ENCODE measurements at places on chromosomes 1 and 21. TPM values are rescaled to one million over a fixed set of nuclear protein-coding genes. Genes with fewer than 3 reads are reported as not detected.

Gene TSTD1
- polyA plus RNA-seq: 349 TPM

Gene TGFB2
- 0.59 TPM for polyA plus RNA-seq

Gene OPTC
- polyA plus RNA-seq: not detected

Gene SPRR5
- polyA plus RNA-seq: not detected

Gene CD164L2
- polyA plus RNA-seq: not detected

Gene PLA2G2C
- not detected for polyA plus RNA-seq

Gene GJA4
- not detected for polyA plus RNA-seq

Gene LINGO4
- polyA plus RNA-seq: not detected

Gene FMN2
- polyA plus RNA-seq: not detected

Gene TUT4
- 46.3 TPM for polyA plus RNA-seq

Gene APOBEC4
- not detected for polyA plus RNA-seq

Gene SELENBP1
- polyA plus RNA-seq: not detected

Gene PIK3CD
- polyA plus RNA-seq: 82.6 TPM

Gene EPS8L3
- polyA plus RNA-seq: not detected

Gene LCE2A
- not detected for polyA plus RNA-seq

Gene SELL
- polyA plus RNA-seq: 1,261 TPM

Gene PADI2
- polyA plus RNA-seq: 0.10 TPM

Gene FCMR
- 1,091 TPM for polyA plus RNA-seq

Gene BCAN
- polyA plus RNA-seq: not detected

Gene ITGB2
- polyA plus RNA-seq: 294 TPM

Measured in IgD-negative memory B cell (primary cell).